Left ventricle myocardium inferior (tissue), 1 donor: ENCODE measurements at places on chromosomes 13 and 19. TPM values are rescaled to one million over a fixed set of nuclear protein-coding genes. Genes with fewer than 3 reads are reported as not detected.

DNA sequence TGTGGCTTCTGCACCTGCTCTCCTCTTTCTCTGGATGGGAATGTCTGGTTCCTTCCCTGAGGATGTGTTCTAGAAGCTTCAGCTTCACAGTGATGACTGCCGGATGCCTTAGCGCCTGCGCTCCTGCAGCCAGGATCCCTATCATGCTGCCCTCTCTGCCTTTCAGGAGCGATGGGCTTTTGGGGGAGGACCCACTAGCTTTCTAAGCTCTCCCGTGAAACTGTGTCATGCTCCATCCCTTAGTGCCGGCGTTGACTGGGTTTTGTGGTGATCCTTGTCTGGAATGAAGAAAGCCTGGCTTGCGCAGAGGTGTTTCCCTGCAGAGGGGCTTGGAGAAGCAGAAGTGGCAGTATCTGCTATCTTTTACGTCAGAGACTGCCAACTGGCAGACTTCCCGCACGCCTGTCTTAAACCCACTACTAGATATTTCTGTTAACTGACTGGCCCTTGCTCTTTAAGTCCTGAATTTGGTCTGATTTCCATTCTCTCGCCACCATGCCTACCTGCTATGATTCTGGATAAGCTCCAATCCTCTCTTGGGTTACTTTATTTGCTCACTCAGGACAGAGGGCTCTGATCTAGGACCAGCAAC lies 3.8 kb upstream of the KMT2B start:
- no peak for DNase-seq

GRCh38 chr19:53172889-53173288 lies 14.0 kb upstream of the ZNF347 start:
- no peak for DNase-seq

Gene LILRA2
- total RNA-seq: 1.6 TPM

DNA sequence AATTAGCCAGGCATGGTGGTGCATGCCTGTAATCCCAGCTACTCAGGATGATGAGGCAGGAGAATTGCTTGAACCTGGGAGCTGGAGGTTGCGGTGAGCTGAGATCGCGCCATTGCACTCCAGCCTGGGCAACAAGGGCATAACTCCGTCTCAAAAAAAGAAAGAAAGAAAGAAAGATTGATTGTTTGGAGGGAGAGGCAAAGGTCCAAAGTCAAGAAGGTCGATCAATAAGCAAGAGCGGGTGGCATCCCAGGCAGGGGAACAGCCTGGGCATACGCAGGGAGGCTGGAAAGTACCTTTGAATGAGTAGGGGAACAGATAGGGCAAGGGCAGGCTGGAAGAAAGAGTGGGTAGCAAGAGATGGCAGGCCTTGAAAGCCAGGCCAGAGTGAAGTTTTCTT lies 11.9 kb upstream of the APOC4 start:
- no peak for DNase-seq
